ENCODE measurements at places on chromosomes 6 and 20. TPM values are rescaled to one million over a fixed set of nuclear protein-coding genes. Genes with fewer than 3 reads are reported as not detected.

DNA sequence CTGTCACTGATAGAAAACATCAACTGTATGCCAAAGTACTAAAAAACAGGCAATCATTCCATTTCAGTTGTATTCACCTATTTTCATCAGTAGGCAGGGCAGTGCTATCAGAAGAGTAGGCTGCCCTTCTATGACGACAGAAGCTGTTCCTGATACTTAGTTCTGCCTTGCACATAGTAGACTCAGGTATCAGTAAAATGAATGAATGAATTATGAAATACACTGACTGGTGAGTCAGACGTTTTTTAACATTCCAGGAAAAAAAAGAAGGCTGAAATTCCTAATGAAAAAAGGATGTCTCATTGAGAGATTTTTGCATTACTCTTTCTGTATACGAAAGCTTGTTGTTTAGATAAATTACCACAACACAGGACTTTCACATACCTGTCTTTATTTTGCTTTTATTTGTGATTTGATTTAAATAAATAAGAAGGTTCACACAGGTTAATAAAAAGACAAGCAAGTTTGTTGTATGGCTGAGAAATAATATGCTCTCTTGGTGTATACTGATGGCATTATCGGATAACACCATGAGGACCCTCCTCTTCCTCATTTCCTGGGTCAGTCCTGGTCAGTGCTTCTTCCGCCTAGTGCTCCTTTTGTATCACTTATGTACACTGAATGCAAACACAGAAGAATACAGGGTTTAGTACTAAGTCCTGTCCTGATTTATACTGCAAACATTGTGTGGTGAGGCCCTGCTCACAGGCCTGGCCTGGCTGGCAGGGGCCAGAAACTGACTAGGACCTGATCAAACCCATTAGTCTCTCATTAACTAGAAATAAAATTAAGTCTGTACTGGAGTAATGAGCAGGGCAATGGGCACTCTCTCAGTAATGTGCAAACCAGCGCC lies 39.4 kb upstream of the SPDEF start:
- no peaks in the 10 kb centered on the region for H3K36me3 ChIP-seq
- DNase-seq: peak; percentile 61
- no peak overlapping the region for H3K27ac ChIP-seq
- H3K4me1 ChIP-seq: peaks cover 9% of the 10 kb centered on the region
- H3K27me3 ChIP-seq: no peaks in the 10 kb centered on the region

DNA sequence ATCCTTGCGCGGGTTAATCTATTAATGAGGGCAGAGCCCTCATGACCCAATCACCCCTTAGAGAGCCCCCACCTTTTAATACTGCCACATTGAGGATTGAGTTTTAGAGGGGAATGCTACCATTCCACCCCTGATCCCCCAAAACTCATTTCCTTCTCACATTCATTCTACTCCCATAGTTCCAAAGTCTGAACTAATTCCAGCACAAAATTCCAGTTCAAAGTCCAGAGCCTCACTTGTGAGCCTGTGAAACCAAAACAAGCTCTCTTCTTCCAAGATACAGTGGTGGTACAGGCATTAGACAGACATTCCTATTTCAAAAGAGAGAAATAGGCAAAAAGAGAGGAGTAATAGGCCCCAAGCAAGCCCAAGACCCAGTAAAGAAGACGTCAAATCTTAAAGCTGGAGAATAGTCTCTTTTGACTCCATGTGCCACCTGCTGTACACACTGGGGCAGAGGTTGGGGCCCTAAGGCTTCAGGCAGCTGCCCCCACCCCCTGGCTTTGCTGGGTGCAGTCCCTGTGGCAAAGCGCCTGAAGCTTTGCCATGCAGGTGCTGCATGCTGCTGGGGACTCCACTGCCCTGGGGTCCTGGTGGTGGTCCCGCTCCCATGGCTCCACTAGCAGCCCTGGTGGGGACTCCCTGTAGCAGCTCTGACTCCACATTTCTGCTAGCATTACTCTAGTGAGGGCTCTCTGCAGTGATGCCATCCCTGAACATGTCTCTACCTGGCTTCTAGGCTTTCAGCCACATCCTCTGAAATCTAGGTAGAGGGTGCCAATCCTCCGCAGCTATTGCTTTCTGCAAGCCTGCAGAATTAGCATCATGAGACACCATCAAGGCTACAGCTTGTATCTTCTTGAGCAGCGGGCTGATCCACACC lies 41.3 kb downstream of the RSPH3 start:
- no peak overlapping the region for H3K27ac ChIP-seq
- no peak overlapping the region for H3K4me3 ChIP-seq
- DNase-seq: no peak
- no peaks in the 10 kb centered on the region for H3K36me3 ChIP-seq
- H3K4me1 ChIP-seq: no peaks in the 10 kb centered on the region

The HTR1B gene
- not detected for polyA plus RNA-seq

GRCh38 chr6:135521431-135521830 lies 23.9 kb upstream of the AHI1 start:
- DNase-seq: peak; percentile 63
- H3K4me3 ChIP-seq: no peak overlapping the region
- H3K27ac ChIP-seq: no peak overlapping the region
- no peaks in the 10 kb centered on the region for H3K27me3 ChIP-seq
- no peaks in the 10 kb centered on the region for H3K36me3 ChIP-seq
- H3K4me1 ChIP-seq: 0 out of 2 replicates have a peak, but pooled peaks cover 3% of the 10 kb centered on the region

DNA sequence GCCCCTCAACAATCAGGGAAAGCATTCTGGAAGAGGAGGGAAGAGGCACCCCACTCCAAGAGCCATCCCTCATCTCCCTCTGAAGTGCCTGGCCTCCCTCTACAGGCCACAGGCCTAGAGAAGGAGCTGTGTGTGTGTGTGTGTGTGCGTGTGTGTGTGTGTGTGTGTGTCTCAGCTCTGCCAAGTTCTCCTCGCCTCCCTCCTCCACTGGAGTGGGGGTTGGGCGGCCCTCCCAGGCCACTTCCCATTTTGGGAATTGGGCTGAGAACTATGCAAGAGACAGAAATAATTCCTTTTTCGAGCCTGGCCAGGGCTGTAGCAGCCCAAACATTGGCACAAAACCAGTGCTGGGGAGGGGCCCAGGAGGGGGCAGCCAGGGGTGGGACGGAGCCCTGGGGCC lies 35.7 kb downstream of the KCNB1 start:
- H3K27me3 ChIP-seq: peaks cover 36% of the 10 kb centered on the region
- H3K4me1 ChIP-seq: no peaks in the 10 kb centered on the region
- H3K4me3 ChIP-seq: no peak overlapping the region
- DNase-seq: peak; percentile 27
- H3K27ac ChIP-seq: no peak overlapping the region

GRCh38 chr6:133707456-133707855 lies 181.5 kb upstream of the TCF21 start:
- no peaks in the 10 kb centered on the region for H3K36me3 ChIP-seq
- 0 out of 2 replicates have a peak overlapping the region, but pooled peaks have one; percentile 8 for H3K4me3 ChIP-seq
- peak overlapping the region; percentile 75 for H3K27ac ChIP-seq
- H3K27me3 ChIP-seq: no peaks in the 10 kb centered on the region
- peak; percentile 91 for DNase-seq

DNA sequence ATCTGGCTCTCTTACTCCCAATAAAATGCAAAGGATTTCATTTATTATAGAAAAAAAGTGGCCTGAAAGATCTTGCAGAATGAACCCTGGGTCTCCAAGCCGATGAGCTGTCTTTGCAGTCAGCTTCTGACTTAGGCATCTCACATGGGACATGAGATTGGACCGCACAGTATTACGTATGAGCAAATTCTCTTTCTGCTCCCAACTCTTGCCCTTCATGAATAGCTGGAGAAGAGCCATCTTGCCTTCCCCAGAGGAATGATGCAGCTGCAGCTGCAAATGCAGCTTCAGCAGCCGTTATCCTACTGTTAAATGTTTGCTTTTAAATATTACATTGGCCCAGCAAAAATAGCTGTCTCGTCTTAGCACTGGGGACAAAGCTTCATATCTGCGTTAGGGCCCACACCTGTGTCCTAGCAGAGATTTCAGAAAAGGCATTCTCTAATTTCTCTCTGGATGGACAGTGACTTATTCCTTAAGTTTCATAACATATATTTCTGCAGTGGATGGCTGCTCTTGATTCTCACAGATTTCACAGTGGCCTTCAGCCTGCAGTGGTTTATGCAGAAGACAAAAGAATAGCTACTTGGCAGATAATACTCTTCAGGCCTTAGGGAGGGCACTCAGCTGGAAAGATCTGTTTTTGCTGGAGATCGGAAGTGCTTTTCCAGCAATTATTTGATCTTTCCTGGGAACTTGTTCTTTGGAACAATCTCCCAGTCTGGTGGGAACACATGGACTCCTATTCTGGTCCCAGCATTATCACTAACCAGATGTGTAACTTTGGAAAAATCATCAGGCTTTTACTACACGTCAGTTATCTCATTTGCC lies 129.2 kb downstream of the FYN start:
- H3K4me1 ChIP-seq: peaks cover 15% of the 10 kb centered on the region
- no peak overlapping the region for H3K4me3 ChIP-seq
- H3K36me3 ChIP-seq: no peaks in the 10 kb centered on the region
- no peaks in the 10 kb centered on the region for H3K27me3 ChIP-seq

DNA sequence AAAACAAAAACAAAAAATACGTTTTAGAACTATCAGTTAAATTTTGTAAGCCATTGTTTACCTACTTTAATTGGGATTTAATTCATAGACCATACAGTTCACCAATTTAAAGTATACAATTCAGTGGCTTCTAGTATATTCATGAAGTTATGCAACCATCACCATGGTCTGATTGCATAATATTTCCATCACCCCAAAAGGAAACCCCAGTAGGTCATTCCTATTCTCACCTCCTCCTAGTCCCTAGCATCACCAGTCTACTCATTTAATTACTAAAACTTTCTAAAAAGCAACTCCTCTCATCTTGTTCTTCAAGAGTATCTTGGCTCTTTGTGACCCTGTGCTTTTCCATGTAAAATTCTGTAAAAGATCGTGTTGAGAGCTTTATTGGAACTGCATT lies 60.2 kb downstream of the ASXL1 start:
- no peaks in the 10 kb centered on the region for H3K27me3 ChIP-seq
- H3K4me1 ChIP-seq: no peaks in the 10 kb centered on the region
- H3K27ac ChIP-seq: no peak overlapping the region

DNA sequence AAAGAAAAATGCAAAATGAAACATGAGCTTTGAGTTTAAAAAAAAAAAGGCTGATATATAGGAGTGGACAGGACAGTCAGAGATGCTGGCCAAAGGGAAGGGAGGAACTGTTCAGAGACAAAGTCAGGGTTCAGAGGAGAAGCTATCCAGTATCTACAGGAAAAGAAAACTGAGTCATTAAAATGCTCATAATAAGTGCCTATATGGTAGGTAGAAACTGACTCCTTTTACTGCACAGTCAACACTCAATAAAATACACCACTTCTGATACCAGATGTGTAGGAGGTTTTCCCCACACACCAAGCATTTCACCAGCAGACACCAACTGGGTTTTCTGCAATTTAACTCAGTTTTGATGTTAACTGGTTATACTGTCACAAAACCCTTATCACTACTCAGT lies 32.9 kb downstream of the FRK start:
- no peak overlapping the region for H3K27ac ChIP-seq
- peaks cover 2% of the 10 kb centered on the region for H3K4me1 ChIP-seq
- no peaks in the 10 kb centered on the region for H3K36me3 ChIP-seq
- H3K4me3 ChIP-seq: no peak overlapping the region
- no peak for DNase-seq

The JPH2 gene
- polyA plus RNA-seq: 1.8 TPM

GRCh38 chr20:57774951-57775350 lies 65.1 kb upstream of the PMEPA1 start:
- H3K4me3 ChIP-seq: no peak overlapping the region
- peaks cover 16% of the 10 kb centered on the region for H3K4me1 ChIP-seq
- no peak overlapping the region for H3K27ac ChIP-seq
- no peak for DNase-seq

GRCh38 chr6:99011151-99011550 lies 63.4 kb upstream of the FBXL4 start:
- no peaks in the 10 kb centered on the region for H3K27me3 ChIP-seq
- peaks cover 22% of the 10 kb centered on the region for H3K4me1 ChIP-seq
- H3K27ac ChIP-seq: no peak overlapping the region
- H3K36me3 ChIP-seq: no peaks in the 10 kb centered on the region
- no peak overlapping the region for H3K4me3 ChIP-seq
- no peak for DNase-seq

The EDN1 gene
- polyA plus RNA-seq: 4.1 TPM

The BMP6 gene
- polyA plus RNA-seq: 1.3 TPM

DNA sequence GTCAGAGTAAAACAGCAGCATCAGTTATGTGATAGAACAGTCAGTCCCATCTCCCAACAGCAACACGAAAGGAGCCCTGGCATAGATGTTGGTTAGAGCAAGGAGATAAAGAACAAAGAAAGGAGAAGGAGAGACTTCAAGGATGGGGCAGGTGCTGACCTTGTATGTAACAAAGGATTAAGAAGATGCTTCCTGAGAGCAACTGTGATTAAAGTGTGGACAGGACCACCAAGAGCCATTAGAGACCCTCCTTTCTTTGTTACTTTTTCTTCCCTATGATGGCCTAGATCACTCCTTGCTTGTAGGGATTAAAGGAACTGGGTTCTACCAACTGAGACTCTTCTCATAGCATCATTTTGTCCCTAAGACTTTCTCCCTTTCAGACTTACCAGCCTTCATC lies 75.2 kb upstream of the GPR6 start:
- H3K4me1 ChIP-seq: no peaks in the 10 kb centered on the region
- H3K27me3 ChIP-seq: no peaks in the 10 kb centered on the region
- no peak overlapping the region for H3K4me3 ChIP-seq
- H3K36me3 ChIP-seq: no peaks in the 10 kb centered on the region
- DNase-seq: no peak
- no peak overlapping the region for H3K27ac ChIP-seq

The BPIFB4 gene
- polyA plus RNA-seq: not detected
